SJCRH30 (cell line): ENCODE measurements at places on chromosomes 1 and 21. TPM values are rescaled to one million over a fixed set of nuclear protein-coding genes. Genes with fewer than 3 reads are reported as not detected.

VANGL1 gene
- 16.2 and 16.8 TPM in 2 replicates for total RNA-seq

C1QA gene
- 0.08 and 0.35 TPM in 2 replicates for total RNA-seq

ANGEL2 gene
- total RNA-seq: 59.9 and 70.7 TPM in 2 replicates

MAEL gene
- total RNA-seq: not detected in 2 replicates

NBPF10 gene
- 0.71 and 0.83 TPM in 2 replicates for total RNA-seq

HLCS gene
- 15.0 and 15.3 TPM in 2 replicates for total RNA-seq

ADGRB2 gene
- 0.73 and 1.1 TPM in 2 replicates for total RNA-seq

RAB13 gene
- 32.4 and 36.5 TPM in 2 replicates for total RNA-seq

CHODL gene
- total RNA-seq: not detected in 2 replicates

PDC gene
- total RNA-seq: not detected in 2 replicates

C1orf105 gene
- total RNA-seq: 17.7 and 21.0 TPM in 2 replicates

RUNX3 gene
- total RNA-seq: 0.02 TPM in 1 of 2 replicates, not detected in the other

SPRR2A gene
- not detected in 2 replicates for total RNA-seq

NECTIN4 gene
- total RNA-seq: 0.04 TPM in 1 of 2 replicates, not detected in the other

FCRL6 gene
- total RNA-seq: not detected in 2 replicates

LCE3E gene
- not detected in 2 replicates for total RNA-seq

AMPD1 gene
- total RNA-seq: not detected in 2 replicates

FALEC gene
- 0.28 TPM in 1 of 2 replicates, not detected in the other for total RNA-seq

HSD3B2 gene
- not detected in 2 replicates for total RNA-seq

FABP3 gene
- total RNA-seq: 3.6 and 6.1 TPM in 2 replicates

MAP1LC3C gene
- total RNA-seq: 0.79 and 0.91 TPM in 2 replicates

CLCA4 gene
- not detected in 2 replicates for total RNA-seq

CRYBG2 gene
- total RNA-seq: not detected in 2 replicates

SPATA21 gene
- 0.05 TPM in 1 of 2 replicates, not detected in the other for total RNA-seq

LINGO4 gene
- not detected in 2 replicates for total RNA-seq

S100A14 gene
- not detected in 2 replicates for total RNA-seq

TRAF5 gene
- total RNA-seq: 12.2 and 15.2 TPM in 2 replicates

CHRM3 gene
- total RNA-seq: 0.47 and 0.63 TPM in 2 replicates

C2CD2 gene
- 14.1 and 14.5 TPM in 2 replicates for total RNA-seq

AGBL4 gene
- total RNA-seq: 0.10 and 0.30 TPM in 2 replicates

OR2T2 gene
- not detected in 2 replicates for total RNA-seq

TNFSF18 gene
- total RNA-seq: not detected in 2 replicates

CD84 gene
- total RNA-seq: not detected in 2 replicates

G0S2 gene
- 1.3 and 1.8 TPM in 2 replicates for total RNA-seq

MTFR1L gene
- 47.9 and 49.9 TPM in 2 replicates for total RNA-seq

KRTAP19-8 gene
- not detected in 2 replicates for total RNA-seq

GOLT1A gene
- not detected in 2 replicates for total RNA-seq

LCE1C gene
- not detected in 2 replicates for total RNA-seq

NFIA gene
- total RNA-seq: 21.1 and 23.9 TPM in 2 replicates

HRNR gene
- total RNA-seq: not detected in 2 replicates

AMY2A gene
- total RNA-seq: not detected in 2 replicates

MRPL9 gene
- total RNA-seq: 77.1 and 80.3 TPM in 2 replicates

TAL1 gene
- 2.9 and 4.2 TPM in 2 replicates for total RNA-seq

MNDA gene
- not detected in 2 replicates for total RNA-seq

OLIG2 gene
- 15.9 and 17.2 TPM in 2 replicates for total RNA-seq

ERMAP gene
- 1.8 and 2.9 TPM in 2 replicates for total RNA-seq

TEKT2 gene
- total RNA-seq: 0.15 TPM in 1 of 2 replicates, not detected in the other

HIVEP3 gene
- 2.5 and 2.8 TPM in 2 replicates for total RNA-seq

FAM163A gene
- total RNA-seq: not detected in 2 replicates

OLFML3 gene
- total RNA-seq: 96.5 and 104 TPM in 2 replicates

SLC44A3 gene
- 0.10 TPM in 1 of 2 replicates, not detected in the other for total RNA-seq

DPYD gene
- 8.1 and 9.7 TPM in 2 replicates for total RNA-seq

NBPF8 gene
- total RNA-seq: 7.4 and 9.2 TPM in 2 replicates

HES2 gene
- not detected in 2 replicates for total RNA-seq

LORICRIN gene
- not detected in 2 replicates for total RNA-seq

SPRR4 gene
- not detected in 2 replicates for total RNA-seq

SHISA4 gene
- total RNA-seq: 3.5 and 3.8 TPM in 2 replicates

KIRREL1 gene
- total RNA-seq: 26.3 and 26.4 TPM in 2 replicates

FUBP1 gene
- total RNA-seq: 261 and 295 TPM in 2 replicates
